ENCODE measurements at places on chromosomes 3 and 15. TPM values are rescaled to one million over a fixed set of nuclear protein-coding genes. Genes with fewer than 3 reads are reported as not detected.

Gene PLA1A
- 0.58 TPM for total RNA-seq

DNA sequence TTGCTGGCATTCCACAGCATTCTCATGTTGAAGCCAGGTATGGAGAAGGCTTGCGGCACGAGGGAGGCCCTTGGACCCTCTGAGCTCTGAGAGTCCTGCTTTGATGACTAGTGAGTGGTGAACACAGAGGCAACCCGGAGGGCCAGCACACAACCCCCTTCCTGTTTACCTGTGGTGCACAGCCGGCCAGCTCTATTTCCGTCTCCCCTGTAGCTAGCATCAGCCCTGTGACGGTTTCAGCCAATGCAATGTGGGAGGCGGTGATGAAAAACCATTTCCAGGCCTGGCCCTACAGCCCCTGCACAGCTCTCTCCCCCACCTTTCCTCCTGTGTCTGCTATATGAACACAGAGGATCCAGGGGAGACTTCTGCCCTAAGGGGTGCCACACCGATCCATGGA lies 76.8 kb upstream of the KLHL25 start:
- no peaks in the 10 kb centered on the region for H3K4me1 ChIP-seq
- DNase-seq = no peak
- no peaks in the 10 kb centered on the region for H3K27me3 ChIP-seq
- no peak overlapping the region for H3K27ac ChIP-seq

Gene LSMEM2
- total RNA-seq = not detected

Gene SLC6A1
- not detected for total RNA-seq

DNA sequence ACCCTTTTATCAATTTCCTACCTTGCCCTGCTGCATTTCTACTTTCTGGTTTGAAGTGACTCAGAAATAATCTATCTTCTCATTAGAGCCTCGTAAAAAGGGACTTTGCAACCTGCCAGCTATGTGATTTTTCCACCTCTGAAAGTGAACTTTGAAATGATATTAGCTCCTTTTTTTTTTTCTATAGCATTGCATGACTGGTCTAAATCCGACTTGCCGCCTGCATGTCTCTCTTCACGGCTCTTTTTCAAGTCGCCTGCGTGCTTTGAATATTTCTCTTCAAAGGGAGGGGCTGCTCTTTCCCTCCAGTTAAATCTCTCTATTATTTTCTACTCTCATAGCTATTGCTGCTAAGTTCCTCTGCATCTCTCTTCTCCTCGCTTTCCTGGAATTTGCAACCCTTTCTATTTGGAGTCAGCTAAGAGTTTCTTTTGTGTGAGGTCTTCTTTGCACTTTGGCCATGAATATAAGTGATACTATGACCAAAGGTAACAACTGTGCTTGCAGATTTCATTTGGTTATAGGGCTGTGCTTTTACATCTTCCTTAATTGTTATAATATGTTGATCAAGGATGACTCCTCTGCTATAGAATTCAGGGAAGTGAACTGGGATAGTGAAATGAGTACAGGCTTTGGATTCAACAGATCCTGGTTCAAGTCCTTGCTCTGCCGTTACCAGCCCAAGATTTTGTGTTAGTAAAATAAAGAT lies 541.1 kb downstream of the AGBL1 start:
- H3K36me3 ChIP-seq = no peaks in the 10 kb centered on the region
- H3K4me3 ChIP-seq = no peak overlapping the region
- no peak overlapping the region for H3K27ac ChIP-seq
- H3K4me1 ChIP-seq = no peaks in the 10 kb centered on the region
- DNase-seq = no peak

DNA sequence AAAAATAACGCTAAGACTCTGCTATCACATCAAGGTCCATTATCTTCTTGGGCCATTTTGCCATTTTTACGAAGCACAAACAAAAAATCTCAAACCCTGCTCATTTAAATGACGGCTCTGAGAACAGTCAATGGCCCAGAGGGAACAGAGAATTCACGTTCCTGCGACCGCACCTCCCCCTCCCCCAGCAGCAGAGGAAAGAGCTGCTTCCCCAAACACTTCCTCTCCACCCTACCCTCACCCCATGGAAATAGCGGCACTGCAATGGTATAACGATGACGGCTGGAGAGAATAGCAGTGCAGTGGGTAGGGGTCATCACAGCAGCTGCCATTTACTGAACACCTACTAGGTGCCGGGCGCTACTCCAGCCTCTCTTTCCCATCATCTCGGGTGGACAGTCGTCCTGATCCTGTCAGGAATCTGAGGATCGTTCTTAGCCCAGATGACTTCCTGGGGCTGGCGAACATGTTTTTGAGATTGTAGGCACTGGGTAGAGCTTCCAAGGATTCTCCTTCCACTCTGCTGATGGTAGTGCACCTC lies 113.3 kb downstream of the IQSEC1 start:
- H3K4me1 ChIP-seq = peaks cover 91% of the 10 kb centered on the region
- peak overlapping the region; percentile 23 for H3K4me3 ChIP-seq
- H3K36me3 ChIP-seq = no peaks in the 10 kb centered on the region
- no peaks in the 10 kb centered on the region for H3K27me3 ChIP-seq
- peak; percentile 75 for DNase-seq
- peak overlapping the region; percentile 8 for H3K27ac ChIP-seq

DNA sequence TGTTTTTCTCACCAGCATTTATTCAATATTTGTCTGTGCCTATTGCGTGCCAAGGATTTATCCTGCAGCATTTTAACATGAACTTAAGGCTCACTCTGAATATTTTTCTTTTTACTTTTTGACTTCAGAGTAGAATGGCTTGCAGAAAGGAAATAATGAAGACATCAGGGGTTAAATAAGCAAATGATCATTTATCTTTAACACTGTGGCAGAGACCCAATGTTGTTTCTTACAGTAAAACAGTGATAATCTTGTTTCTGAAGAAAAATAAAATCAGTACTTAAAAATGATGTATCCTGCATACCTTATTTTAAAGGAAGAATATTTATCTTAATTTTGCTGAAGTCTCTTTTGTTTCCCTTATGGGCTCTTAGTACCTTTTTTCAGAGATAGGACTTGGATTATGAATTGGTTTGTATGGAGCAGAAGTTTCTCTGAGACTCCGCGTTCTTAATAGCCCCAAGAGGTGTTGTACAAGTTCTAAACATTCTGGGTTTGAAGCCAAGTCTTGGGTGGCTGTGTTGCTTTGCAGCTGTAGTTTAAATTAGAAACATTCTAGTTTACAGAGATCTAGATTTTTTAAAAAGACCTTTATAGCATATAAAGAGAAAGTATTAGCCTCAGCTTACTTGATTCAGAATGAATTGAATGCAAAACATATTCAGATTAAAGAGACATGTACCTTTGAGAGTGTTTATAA lies 40.5 kb downstream of the COL6A6 start:
- no peak overlapping the region for H3K4me3 ChIP-seq
- no peak overlapping the region for H3K27ac ChIP-seq
- no peaks in the 10 kb centered on the region for H3K27me3 ChIP-seq
- H3K4me1 ChIP-seq = no peaks in the 10 kb centered on the region

- no peak for DNase-seq
- no peaks in the 10 kb centered on the region for H3K27me3 ChIP-seq
- H3K4me1 ChIP-seq = no peaks in the 10 kb centered on the region
- no peak overlapping the region for H3K4me3 ChIP-seq
- H3K27ac ChIP-seq = no peak overlapping the region
Measured at GRCh38 chr15:96851613-96852012, 521.1 kb downstream of the NR2F2 start.

GRCh38 chr3:43294975-43295374 lies 8.6 kb downstream of the SNRK start:
- peaks cover 76% of the 10 kb centered on the region for H3K4me1 ChIP-seq
- H3K4me3 ChIP-seq = no peak overlapping the region
- DNase-seq = no peak
- peak overlapping the region; percentile 54 for H3K27ac ChIP-seq
- no peaks in the 10 kb centered on the region for H3K36me3 ChIP-seq
- no peaks in the 10 kb centered on the region for H3K27me3 ChIP-seq

Gene ITIH3
- total RNA-seq = not detected

Gene CTXN2
- 0.10 TPM for total RNA-seq

Gene TUSC7
- not detected for total RNA-seq

Gene NOX5
- total RNA-seq = not detected

- H3K27ac ChIP-seq = no peak overlapping the region
- H3K4me1 ChIP-seq = no peaks in the 10 kb centered on the region
- no peak overlapping the region for H3K4me3 ChIP-seq
Measured at GRCh38 chr15:28914046-28914445, 28.3 kb downstream of the APBA2 start.

Measured in B cell (primary cell).